8988T (cell line): ENCODE measurements at places on chromosomes 5 and 9.

DNA sequence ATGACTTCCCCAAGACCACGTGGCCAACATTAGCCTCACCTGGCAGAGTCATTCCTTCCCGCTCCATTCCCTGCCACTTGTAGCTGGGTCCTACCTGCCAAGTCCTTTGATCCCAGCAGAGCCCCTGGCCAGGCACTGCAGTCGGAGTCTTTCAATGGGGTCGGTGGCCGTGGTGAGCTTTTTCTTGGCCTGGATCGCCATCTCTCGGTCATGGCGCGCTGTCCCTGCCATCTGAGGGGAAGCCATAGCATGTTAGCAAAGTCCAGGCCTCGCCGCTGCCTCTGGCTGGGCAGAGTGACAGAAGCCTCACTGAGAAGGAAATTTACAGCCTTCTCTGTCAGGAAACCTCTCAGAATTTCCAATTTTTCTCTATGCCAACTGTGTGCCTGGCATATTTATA, 17.5 kb downstream of the CAPSL start:
- DNase-seq = no peak

- DNase-seq = no peak
These were observed 298.4 kb downstream of the KCTD16 start for GRCh38 chr5:144469106-144469505.

DNA sequence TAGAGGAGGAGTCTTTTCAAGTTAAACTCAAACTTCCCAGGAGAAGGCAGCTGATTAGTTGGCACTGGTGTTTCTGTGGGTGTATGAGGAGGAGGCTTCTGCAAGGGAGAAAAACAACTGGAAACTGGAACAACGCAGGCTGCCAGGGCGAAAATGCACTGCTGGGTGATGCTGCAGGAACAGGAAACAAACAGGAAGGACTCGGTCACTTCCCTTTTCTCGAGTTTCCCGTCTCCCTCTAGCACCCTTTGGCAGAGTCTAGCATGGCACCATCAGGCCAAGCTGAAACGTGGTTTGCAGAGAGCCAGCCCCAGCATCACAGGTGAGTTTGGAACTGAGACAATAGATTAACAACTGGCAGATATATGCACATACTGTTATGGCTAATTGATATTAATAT, 77.5 kb upstream of the CAST start:
- no peak for DNase-seq

DNA sequence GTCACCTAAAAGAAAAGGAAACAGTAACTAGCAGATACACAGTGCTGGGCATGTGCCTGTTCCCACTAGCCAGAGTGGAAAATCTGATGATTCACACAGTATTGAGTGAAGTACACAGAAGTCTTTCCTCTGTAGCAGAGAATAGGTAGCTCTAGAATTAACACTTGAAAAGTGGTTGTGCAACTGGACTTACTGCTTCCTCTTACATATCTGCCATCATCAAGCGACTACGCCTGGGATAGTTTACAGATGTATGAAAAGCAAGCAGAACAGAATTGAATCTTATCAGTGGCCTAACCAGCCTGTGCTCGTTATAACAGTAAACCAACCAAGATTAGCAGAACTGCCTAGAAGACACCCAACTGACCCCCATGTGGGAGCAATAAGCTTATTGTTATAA, 130.6 kb downstream of the DTWD2 start:
- DNase-seq = no peak

- no peak for DNase-seq
These were observed 124.4 kb downstream of the SSBP2 start for GRCh38 chr5:81626524-81626923.

- DNase-seq = no peak
These were observed 346.6 kb downstream of the PARP8 start for GRCh38 chr5:51013036-51013435.

DNA sequence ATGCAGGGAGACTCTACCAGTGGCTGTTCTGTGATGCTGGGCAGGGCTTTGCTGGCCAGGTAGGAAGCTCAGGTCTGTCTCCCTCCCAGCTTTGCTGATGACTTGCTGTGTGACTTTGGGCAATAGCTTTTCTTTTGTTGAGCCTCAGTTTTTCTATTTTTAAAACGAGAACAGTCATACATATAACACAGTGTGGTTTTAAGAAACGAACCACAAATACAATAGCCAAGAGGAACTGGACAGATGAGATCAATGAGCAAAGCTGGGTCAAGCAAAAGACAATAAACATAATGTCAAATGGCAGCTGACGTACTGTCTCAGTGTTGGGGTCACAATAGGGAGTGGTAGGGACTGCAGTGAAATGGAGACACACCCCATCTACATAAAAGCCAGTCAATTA, 20.2 kb downstream of the SLIT3 start:
- DNase-seq = no peak

- no peak for DNase-seq
These were observed 128.1 kb downstream of the ACTL7B start for GRCh38 chr9:108727580-108728111.

DNA sequence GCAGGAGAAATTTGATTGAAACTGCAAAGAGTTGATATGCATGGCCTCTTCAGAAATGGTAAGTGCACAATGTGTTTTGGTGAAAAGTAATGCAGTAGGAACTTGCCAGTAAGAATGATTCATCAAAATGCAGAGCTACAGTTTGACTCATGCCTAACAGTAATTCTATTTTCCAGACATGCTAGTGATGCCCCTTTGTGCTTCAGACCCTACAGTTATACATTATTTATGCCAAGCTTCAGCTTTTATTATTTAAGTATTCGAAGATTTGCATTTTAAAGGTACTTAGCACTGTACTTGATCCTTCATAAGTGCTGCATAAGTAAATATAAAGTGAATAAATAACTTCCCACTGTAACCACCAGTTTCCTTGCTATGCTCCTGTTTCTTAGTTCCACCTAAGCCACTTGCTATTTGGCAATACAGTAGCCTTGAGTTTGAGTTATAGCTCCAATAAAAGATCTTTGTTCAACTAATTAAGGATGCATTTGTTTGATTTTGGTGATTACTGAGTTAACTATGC, 3.6 kb upstream of the SPATA31E1 start:
- DNase-seq = no peak

DNA sequence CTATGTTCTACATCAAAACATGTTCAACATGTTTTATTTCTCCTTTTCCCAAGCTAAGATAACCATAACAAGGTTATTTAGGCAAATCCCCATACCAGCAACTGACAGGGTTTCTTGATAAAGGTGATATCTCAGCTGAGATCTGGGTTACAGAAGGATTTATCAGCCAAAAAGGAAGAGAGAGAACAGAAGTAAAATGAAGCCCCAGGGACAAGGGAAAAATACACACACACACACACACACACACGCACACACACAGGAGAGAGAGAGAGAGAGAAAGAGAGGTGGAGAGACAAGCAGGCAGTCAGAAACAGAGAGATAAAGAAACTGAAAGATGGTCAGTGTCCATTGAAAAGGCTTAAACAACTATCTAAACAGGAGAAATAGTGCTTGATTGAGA, 19.7 kb upstream of the MLLT3 start:
- no peak for DNase-seq

DNA sequence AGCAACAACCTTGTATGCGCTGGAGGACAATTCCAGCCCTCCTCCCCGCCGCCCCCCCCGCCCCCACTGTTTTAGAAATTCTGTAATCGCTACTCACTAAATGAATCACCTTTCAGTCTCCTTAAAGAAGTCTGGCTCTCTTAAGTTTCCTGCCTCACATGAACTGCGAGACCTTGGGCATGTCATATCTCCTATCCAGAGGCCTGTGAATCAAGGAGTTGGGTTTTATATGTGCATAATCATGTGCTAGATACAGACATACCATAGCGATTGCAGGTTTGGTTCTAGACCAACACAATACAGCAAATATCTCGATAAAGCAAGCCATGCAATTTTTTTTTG, 337 bp upstream of the DMAC1 start:
- no peak for DNase-seq

DNA sequence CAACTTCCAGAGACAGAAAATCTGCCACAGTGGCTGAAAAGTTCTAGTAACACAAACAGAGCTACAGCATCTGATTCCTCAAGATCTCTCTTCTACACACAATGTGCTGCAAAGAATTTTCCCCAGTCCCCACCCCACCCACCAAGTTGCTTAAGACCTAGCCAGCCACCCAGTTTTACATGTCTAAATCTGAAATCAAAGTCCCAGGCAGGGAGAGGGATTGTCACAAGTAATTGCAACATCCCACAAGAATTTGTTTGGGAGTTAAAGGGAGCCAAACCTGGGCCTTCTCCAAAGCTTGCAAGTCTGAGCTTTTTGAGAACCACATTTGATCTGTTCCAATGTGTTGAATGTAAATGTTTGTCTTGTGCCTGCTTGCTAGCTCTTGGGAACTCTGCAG, 15.5 kb downstream of the IGIP start:
- no peak for DNase-seq

DNA sequence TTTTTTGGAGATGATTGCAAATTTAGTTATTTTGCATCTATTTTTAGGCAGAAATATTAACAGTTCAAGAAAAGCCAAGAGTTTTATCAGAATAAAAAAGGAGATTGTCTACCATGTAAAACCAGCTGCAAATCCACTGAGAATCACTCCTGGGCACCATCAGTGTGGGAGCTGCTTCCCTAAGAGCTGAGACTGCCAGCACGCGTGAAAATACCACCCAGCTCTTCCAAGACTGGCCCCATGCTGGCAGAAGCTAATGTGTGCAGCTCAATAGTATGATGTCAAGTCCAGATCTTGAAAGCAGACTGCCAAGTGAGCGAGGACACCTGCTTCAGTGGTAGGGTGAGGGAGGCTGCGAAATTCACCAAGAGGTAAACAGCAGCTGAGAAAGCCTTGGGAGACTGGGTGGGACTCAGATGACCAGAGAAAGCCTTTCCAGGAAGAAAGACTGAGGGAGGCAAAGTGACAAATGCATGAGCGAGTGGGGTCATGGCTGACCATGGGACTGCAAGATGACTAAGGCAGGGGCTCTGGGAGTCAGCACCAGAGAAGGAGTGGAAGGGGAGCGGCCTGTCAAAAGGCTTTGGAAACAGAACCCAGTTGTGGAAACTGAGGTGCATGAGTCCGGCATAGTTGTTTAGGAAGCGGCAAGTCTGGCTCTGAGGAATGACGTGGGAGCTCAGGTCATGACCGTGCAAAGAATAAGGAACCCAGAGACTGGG, 200.9 kb downstream of the GADD45G start:
- DNase-seq = no peak

DNA sequence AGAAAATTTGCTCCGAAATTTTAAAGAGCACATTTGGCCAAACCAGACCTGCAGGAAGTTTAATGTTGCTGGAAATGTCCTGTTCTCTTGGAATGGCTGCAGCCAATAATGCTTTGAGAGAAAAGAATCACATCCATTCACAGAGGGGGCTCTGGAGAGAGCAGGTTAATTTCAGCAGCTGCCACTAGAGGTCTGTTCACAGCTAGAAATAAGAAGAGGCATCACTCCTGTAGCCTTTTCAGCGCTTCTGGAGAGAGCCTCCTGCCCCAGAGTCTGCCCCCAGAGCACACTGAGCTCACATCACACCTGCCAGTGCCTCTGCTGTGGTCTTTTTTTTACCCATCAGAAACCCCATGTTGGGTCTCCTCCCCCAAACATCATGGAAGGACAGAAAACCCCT, 124.8 kb upstream of the RAD23B start:
- DNase-seq = no peak

- no peak for DNase-seq
These were observed 1.2 kb upstream of the CCDC183 start for GRCh38 chr9:136795000-136795348.

DNA sequence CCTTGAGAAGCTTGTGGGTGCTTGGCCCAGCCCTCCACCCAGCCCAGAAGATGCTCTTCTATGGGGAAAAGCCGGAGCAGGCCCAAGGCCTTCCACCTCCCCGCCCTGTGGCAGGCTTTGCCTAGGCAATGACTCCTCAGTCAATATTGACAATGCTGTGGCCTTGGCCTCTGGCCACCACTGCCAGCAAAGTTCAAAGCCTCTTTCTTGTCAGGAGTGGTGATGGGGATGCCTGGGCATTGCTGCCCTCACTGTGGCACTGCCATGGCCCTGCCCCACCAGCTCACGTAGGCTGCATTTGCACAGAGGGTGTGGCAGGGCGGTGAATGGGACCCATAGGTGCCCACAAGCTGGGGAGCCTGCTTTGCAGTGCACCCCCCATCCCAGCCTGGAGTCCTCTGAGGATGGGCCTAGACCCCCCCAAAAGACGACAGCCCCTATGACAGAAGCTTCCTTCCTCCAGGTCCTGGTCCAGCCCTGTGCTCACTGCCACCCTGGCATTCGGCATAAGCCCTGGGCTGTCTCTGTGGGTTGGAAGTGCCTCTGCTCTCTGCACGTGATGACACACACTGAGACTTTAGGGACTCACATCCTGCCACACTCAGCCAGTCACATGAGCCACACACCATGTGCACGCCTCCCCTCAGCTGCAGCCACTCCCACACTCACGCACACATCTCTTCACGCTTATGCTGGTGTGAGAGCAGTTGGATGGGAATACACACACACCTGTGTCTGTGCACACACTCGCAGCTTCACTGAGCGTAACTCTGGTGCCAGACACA, 31.1 kb downstream of the MORN5 start:
- DNase-seq = no peak

- no peak for DNase-seq
These were observed 137.2 kb upstream of the FST start for GRCh38 chr5:53343187-53343586.

- no peak for DNase-seq
These were observed 5.0 kb upstream of the SPINK1 start for GRCh38 chr5:147836439-147836838.

- DNase-seq = peak; percentile 57
These were observed 1.6 kb downstream of the NR2F1 start for GRCh38 chr5:93584596-93585040.

- DNase-seq = no peak
These were observed 9.3 kb downstream of the TMEM245 start for GRCh38 chr9:109110329-109111021.
